Activated CD8-positive, alpha-beta memory T cell treated with anti-CD3 and anti-CD28 coated beads for 1 hour (primary cell): ENCODE measurements at places on chromosomes 7 and 10.

DNA sequence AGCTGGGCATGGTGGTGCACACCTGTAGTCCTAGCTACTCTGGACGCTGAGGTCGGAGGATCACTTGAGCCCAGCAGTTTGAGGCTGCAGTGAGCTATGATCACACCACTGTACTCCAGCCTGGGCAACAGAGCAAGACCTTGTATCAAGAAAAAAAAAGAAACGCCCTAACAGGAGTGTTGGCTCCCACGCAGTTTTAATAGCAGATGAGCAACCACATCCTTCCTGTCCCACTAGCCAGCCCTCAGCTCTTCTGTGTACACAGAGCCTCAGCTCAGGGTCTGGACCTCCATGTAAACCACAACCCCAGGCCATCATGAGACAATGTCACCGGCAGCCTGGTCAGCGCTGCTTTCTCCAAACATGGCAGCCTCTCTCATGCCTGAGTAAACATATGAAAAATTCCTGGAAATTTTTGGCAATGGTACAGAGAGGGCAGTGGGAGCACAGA lies 108.2 kb downstream of the PIP4K2A start:
- DNase-seq = no peak

GRCh38 chr7:45217358-45217757 lies 59.8 kb downstream of the RAMP3 start:
- no peak for DNase-seq

- no peak for DNase-seq
These were observed 61.3 kb downstream of the RAPGEF5 start for GRCh38 chr7:22295402-22296264.

- no peak for DNase-seq
These were observed 9.7 kb downstream of the RTKN2 start for GRCh38 chr10:62258926-62259325.

- no peak for DNase-seq
These were observed 75.1 kb upstream of the LEP start for GRCh38 chr7:128165927-128166420.

DNA sequence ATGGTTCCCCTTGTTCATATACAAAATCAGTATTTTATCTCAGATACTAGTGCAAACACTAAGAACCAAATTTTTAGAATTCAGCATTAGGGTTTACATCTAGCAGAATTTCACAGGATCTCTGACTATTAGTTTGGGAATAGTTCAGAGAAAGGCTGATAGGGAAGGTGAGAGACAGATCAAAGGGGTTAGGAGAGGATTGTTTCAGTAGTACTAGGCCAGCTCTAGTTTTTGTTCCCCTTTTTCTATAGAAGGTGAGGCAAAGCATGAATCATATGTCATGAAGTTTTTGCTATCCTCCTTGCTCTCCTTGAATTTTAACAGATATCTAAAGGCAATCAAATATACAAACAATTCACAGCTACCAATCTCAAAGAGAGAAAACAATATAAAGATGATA lies 26.1 kb upstream of the CTNNA3 start:
- no peak for DNase-seq

GRCh38 chr7:31835471-31835870 lies 148.5 kb downstream of the PPP1R17 start:
- DNase-seq = no peak

- DNase-seq = no peak
These were observed 292.9 kb downstream of the FZD1 start for GRCh38 chr7:91556956-91557650.

DNA sequence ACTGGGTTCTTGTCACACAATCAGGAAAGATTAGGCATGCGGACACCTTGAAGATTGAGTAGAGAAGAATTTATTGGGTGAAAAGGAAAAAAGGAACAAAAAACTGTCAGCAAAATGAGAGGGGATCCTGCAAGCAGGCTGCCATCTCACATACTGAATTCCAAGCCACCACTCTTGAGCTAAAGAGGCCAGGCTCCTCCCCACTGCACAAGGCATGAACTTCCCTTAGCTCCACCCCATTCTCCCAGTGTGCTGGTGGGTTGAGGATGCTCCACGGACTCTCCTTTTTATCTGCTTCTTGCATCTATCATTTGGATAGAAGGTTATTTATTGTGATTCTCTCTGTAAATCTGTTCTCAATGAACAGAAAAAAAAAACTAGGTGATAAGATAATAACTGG lies 79.6 kb downstream of the ANKRD7 start:
- DNase-seq = no peak
